Activated CD8-positive, alpha-beta T cell treated with anti-CD3 and anti-CD28 coated beads, Interleukin-2, amount 10 ng/mL, durations not matched to agents 7 days and 5 days (primary cell): ENCODE measurements at places on chromosomes 3 and 15. TPM values are rescaled to one million over a fixed set of nuclear protein-coding genes. Genes with fewer than 3 reads are reported as not detected.
A peak's percentile ranks its signal among the peaks of the same experiment; 100 is the strongest.

TNNC1 gene
- 0.84 TPM for total RNA-seq

CD80 gene
- total RNA-seq = 20.2 TPM

DCLK3 gene
- not detected for total RNA-seq

SUMF1 gene
- total RNA-seq = 7.4 TPM

- peak; percentile 26 for DNase-seq
- H3K27ac ChIP-seq = no peak overlapping the region
- H3K36me3 ChIP-seq = no peaks in the 10 kb centered on the region
- no peaks in the 10 kb centered on the region for H3K4me1 ChIP-seq
These were observed 192.6 kb downstream of the PDZRN3 start for GRCh38 chr3:73432023-73432705.

DNA sequence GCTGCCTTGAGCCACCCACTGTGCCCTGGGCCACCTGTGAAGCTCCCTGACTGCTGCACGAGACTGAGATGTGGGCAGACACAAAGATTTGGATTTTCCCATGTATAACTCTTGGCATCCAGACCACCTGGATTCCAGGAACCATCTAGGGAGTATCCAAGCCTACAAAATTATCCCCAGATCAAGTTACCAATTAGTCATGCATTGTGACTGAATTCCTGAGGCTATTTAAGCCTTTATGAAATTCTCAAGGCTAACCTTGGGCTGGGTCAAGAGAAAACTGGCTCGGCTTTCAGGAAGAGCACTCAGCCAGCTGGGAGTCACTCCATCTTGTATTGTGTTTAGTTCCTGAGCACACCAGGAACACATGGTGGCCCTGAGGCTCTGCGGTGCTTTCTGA, 13.3 kb upstream of the ATP13A5 start:
- H3K4me1 ChIP-seq = no peaks in the 10 kb centered on the region
- H3K27ac ChIP-seq = no peak overlapping the region
- H3K27me3 ChIP-seq = no peaks in the 10 kb centered on the region

- no peaks in the 10 kb centered on the region for H3K4me1 ChIP-seq
- H3K36me3 ChIP-seq = no peaks in the 10 kb centered on the region
- H3K27me3 ChIP-seq = peaks cover 17% of the 10 kb centered on the region
- no peak overlapping the region for H3K4me3 ChIP-seq
- H3K27ac ChIP-seq = no peak overlapping the region
- no peak for DNase-seq
These were observed 50.0 kb downstream of the AMOTL2 start for GRCh38 chr3:134323966-134324962.

GRCh38 chr15:36449662-36450145, 129.7 kb upstream of the CDIN1 start:
- H3K4me1 ChIP-seq = no peaks in the 10 kb centered on the region
- H3K4me3 ChIP-seq = no peak overlapping the region
- H3K27ac ChIP-seq = no peak overlapping the region
- no peaks in the 10 kb centered on the region for H3K27me3 ChIP-seq

DNA sequence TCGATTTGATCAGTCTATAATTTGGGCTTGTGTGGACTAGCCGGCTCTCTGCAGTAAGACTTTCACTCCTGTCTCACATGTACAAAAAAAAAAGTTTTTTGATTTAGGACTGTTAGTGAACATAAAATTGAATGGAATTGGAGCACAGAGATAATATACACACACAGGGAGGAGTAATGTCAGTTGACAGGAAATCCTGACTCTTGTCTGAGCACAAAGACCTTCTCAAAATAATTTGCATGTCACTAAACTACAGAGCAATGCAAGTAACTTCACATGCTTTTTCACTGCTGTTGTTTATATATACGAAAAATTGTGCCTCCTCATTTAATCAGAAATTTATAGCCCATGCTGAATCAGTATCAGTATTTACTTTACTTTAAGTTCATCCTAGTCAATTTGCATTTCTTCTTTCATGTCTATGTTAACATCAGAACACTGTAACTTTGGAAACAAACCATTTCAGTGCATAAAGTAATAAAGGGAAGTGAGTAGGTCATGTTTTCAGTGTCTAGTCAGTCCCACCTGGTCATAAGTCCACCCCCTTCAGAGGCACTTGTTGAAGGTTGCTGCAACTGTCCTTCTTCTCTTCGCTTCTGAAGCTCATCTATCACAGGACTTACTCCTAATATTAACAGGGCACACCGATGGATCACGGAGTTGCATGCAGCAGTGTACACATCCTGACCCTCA, 115.8 kb downstream of the FBXL22 start:
- peaks cover 19% of the 10 kb centered on the region for H3K4me1 ChIP-seq
- peaks cover 30% of the 10 kb centered on the region for H3K36me3 ChIP-seq
- no peak for DNase-seq
- H3K4me3 ChIP-seq = no peak overlapping the region
- peak overlapping the region; percentile 16 for H3K27ac ChIP-seq

DNA sequence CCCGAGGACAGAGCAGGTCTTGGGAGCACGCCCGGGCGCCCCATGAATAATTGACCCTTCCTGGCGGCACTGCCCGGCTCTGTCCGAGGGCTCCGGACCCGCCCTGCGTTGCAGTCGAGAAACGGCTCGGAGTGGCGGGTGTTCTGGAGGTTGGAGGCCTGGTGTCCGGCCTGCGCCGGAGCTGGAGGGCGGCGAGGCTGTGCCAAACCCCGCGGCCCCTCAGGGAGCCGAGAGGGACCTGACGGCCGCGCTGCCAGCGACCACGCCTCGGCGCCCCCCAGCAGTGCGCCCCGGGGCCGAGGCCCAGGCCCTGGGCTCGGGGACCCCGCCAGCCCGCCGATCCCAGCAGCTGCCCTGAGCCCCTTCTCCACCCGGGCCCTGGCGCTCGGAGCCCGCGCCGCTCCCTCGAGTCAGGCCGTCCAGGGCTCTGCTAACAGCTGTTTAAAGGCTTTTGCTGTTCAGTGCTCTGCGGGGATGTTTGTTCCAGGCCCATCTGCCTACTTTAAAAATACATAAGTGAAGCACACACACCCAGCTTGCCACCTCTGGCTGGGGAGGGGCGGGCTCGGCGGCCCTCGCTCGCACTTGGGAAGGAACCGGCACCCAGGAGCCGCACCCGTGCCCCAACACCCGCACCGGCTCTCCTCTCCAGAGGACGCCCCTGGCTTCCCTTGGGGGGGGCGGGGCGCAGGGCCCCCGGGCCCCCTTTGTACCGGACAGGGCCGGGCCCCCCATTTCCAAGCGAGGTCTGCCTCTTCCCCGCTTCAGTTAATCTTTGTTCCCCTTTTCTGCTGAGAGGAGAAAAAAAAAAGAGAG, 730 bp upstream of the ZNF710 start:
- H3K4me1 ChIP-seq = peaks cover 38% of the 10 kb centered on the region
- peak overlapping the region; percentile 96 for H3K27ac ChIP-seq
- peak overlapping the region; percentile 90 for H3K4me3 ChIP-seq
- H3K36me3 ChIP-seq = peaks cover 12% of the 10 kb centered on the region

DNA sequence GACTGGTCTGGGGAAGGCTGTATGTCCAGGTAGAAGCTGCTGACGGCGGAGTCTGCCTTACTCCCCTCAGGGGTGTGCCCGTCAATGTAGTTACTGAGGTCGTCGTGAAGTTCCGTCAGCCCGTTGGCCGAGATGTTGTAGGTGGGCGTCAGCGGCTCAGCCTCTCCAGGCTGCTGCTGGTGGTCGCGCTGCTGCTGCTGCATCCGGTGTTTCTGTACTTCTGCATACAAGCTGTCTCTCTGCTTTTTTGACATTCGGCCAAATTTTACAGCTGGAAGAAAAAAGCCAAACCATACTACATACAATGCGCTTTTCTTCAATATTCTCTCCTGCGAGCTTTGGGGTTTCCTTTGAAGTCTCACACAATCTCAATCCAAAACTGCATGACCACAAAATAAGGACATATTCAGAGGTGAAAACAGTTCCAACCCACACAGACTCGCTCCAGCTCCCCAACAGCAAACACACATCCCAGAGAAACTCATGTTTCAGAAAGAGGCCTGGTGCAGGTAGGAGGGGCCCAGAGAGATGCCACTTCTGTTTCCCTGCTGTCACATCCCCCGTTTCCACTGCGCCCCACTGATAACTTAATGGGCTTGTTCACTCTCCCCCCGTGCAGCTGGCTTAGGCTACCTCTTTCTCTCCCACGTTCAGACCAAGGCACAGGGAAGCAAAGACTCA, 32.5 kb upstream of the ICE2 start:
- H3K27ac ChIP-seq = peak overlapping the region; percentile 68
- DNase-seq = no peak
- H3K36me3 ChIP-seq = peaks cover 55% of the 10 kb centered on the region
- H3K4me3 ChIP-seq = no peak overlapping the region

GRCh38 chr15:94596707-94597106, 365.3 kb downstream of the MCTP2 start:
- H3K27ac ChIP-seq = no peak overlapping the region
- no peak for DNase-seq
- no peak overlapping the region for H3K4me3 ChIP-seq

- peaks cover 55% of the 10 kb centered on the region for H3K4me1 ChIP-seq
- peak overlapping the region; percentile 17 for H3K27ac ChIP-seq
- DNase-seq = no peak
- H3K36me3 ChIP-seq = peaks cover 11% of the 10 kb centered on the region
- H3K27me3 ChIP-seq = no peaks in the 10 kb centered on the region
These were observed 60.8 kb upstream of the ARHGEF3 start for GRCh38 chr3:56862352-56863062.

DNA sequence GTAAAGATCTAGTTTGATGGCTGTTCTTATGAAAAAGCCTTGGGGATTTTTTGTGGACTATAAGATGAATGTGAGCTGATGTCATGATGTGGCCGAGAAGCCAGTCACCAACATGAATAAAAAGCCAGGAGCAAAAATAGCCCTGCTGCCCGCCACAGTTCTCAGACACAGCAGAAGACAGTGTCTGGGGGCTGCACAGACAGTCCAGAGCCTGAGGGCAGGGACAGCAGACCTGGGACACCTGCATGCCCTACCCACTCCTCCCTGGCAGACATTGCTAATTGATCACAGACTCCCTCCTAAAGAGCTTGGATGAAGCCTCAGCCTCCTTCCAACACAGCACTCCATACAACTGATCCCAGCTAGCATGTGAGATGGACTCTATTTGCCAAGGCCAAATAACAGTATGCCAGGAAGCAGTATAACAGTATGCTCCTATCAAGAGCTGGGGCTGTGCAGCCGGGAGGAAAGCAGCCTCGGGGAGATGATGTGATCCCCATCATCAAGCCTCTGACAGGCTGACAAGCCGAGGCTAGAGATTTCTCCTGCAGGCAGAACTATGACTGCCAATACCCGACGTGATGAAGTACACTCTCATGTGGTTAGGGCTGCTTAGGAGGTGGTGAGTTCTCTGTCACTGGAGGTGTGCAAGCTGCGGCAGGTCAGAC, 105.4 kb upstream of the RPL32 start:
- no peak overlapping the region for H3K4me3 ChIP-seq
- no peaks in the 10 kb centered on the region for H3K27me3 ChIP-seq
- H3K36me3 ChIP-seq = peaks cover 12% of the 10 kb centered on the region
- DNase-seq = no peak
- no peak overlapping the region for H3K27ac ChIP-seq
